Heart left ventricle (tissue), 16 donors: ENCODE measurements at places on chromosomes 11 and 22. TPM values are rescaled to one million over a fixed set of nuclear protein-coding genes. Genes with fewer than 3 reads are reported as not detected.

DNA sequence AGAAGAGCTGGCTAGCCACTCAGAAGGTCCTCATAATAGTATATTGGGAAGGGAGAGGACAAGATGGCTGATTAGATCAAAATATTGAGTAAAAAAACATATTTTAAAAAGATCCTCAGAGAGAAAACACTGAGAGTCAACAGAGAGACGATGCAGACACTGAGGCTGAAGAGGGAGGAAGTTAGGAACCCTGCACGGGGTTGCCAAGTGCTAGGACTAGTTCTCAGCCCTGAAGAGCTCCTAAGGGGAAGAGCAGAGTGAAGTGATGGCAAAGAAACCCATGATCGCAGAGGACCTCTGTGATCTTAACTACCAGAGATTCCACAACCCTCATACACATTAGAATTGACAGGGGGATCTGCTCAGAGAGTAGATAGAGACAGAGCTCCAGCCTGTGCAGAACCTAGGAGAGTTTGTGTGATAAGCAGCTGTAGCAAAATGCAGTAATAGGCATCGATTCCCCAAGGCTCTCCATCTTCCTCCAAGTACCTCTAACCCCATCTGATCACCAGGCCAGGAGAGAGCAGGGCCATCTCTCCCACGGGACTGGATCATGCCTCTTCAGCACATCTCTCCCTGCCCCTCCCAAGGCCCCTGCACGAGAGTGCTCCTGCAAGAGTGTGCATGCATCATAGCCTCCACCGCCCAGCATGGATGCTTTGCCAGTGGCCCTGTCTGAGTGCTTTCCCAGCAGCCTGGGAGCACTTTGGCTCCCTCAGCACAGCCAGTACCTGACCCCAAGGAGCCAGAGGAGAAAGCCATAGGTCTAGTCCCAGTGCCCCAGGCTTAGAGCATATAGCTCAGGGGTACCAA is 41.2 kb upstream of the ARL14EP start:
- H3K27ac ChIP-seq = no peak overlapping the region
- H3K4me3 ChIP-seq = no peak overlapping the region
- H3K36me3 ChIP-seq = no peaks in the 10 kb centered on the region
- DNase-seq = no peak
- H3K4me1 ChIP-seq = no peaks in the 10 kb centered on the region

DNA sequence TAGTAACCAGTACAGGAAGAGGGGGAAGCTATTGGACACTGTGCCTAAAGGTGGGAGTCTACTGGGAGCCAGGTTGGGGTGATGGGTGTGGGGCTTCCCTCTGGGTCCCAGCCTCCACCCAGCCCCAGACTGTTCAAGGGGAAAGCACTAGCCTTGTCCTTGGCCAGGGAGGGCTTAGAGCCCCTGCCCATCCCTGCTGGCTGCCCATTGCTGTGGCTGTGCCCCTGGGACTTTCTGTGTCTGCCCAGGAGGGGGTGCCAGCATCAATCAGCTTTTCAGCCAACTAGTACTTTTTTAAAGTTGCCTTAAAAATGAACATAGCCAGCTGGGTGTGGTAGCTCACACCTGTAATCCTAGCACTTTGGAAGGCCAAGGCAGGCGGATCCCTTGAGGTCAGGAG is 19.9 kb downstream of the INCENP start:
- no peak for DNase-seq
- no peak overlapping the region for H3K27ac ChIP-seq
- H3K36me3 ChIP-seq = peaks cover 86% of the 10 kb centered on the region
- no peaks in the 10 kb centered on the region for H3K27me3 ChIP-seq
- no peak overlapping the region for H3K4me3 ChIP-seq

The APOBEC3C gene
- 28.3 TPM for total RNA-seq

GRCh38 chr11:35105319-35106079 is 33.5 kb upstream of the CD44 start:
- no peaks in the 10 kb centered on the region for H3K27me3 ChIP-seq
- no peaks in the 10 kb centered on the region for H3K4me1 ChIP-seq
- H3K27ac ChIP-seq = no peak overlapping the region
- peak; percentile 46 for DNase-seq
- H3K4me3 ChIP-seq = no peak overlapping the region

GRCh38 chr11:116379185-116379828 is 393.5 kb downstream of the BUD13 start:
- no peak for DNase-seq
- H3K27me3 ChIP-seq = peaks cover 10% of the 10 kb centered on the region
- no peaks in the 10 kb centered on the region for H3K36me3 ChIP-seq

DNA sequence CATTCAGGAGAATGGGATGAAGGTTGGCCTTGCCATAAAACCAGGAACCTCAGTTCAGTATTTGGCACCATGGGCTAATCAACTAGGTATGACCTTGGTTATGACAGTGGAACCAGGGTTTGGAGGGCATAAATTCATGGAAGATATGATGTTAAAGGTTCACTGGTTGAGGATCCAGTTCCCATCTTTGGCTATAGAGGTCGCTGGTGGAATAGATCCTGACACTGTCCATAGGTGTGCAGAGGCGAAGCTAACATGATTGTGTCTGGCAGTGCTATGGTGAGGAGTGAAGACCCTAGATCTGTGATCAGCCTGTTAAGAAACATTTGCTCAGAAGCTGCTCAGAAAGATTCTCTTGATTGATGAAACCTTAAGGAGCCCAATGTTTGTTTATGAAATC is 5.7 kb downstream of the NF2 start:
- H3K4me3 ChIP-seq = no peak overlapping the region
- no peak for DNase-seq
- no peaks in the 10 kb centered on the region for H3K27me3 ChIP-seq
- no peak overlapping the region for H3K27ac ChIP-seq
- H3K36me3 ChIP-seq = no peaks in the 10 kb centered on the region
